NCI-H1930 (cell line): ENCODE measurements at places on chromosomes 6 and 20.
A peak's percentile ranks its signal among the peaks of the same experiment; 100 is the strongest.

DNA sequence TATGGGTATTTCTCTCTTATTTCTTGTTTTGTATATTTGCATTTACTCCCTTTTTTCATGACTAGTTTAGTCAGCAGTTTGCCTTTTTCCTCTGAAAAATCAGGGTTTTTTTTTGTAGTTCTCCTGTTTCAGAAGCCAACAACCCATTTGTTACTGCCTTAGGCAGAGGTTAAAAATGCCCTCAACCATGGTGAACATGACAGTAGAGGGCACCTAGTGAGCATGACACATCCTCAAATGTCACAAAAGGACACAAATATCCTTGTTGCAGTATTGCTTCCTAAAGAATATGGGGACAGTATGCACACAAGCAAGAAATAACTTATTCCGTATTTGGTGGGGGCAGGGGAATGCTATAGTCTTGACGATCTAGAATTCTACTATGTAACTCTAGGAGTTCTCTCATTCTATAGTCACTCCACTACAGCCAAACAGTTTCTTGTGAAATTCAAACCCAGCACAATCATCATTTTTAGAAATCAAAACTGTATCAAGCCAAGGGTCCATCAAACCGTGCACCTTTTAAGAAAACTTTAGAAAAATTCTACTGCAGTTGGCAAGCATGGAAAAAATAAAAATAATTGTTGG, 47.0 kb downstream of the GOPC start:
- no peak for DNase-seq

DNA sequence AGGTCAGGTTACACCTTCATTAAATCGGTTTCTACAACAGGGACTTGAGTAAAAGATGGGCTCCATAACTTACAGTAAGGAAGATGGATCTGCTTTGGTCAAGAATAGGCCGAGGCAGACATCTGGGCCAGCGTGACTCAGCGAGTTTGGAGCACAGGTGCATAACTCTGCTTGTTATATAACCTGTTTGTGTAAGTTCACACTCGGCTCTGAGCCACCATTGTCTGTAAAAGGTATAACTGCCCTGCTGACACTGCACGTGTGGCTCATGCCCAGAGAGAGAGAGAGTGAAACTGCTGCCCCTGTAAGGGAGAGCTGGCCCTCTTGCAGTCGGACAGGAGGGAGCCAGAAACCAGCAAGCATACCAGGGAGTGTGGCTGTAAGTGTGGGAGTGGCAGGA, 737.9 kb upstream of the SLC35B3 start:
- DNase-seq, result no peak

DNA sequence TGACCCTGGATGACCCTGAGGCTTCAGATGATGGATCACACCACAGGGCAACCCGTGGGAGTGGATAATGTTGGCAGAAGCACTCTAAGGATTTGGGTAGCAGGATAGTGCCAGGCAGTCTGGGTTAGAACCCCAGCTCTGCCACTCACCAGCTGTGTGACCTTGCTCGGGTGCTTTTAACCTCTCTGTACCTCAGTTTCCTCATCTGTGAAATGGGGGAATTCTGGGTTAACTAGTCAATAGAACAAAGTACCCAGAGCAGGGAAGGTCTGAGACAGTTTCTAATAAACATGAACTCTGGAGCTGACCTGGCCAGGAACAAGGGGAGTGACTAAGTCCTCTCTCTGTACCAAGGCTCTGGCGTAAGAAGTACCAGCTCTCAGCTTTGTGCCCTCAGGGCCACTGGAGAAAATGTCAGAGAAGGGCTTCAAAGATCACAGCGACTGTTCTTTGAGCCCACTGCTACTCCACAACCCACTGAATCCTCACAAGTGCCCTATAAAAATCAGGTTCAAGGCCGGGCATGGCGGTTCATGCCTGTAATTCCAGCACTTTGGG, 14.7 kb upstream of the NOL4L start:
- no peak for DNase-seq

- no peak for DNase-seq
Observed at GRCh38 chr20:12977328-12978125, 31.2 kb upstream of the SPTLC3 start.

DNA sequence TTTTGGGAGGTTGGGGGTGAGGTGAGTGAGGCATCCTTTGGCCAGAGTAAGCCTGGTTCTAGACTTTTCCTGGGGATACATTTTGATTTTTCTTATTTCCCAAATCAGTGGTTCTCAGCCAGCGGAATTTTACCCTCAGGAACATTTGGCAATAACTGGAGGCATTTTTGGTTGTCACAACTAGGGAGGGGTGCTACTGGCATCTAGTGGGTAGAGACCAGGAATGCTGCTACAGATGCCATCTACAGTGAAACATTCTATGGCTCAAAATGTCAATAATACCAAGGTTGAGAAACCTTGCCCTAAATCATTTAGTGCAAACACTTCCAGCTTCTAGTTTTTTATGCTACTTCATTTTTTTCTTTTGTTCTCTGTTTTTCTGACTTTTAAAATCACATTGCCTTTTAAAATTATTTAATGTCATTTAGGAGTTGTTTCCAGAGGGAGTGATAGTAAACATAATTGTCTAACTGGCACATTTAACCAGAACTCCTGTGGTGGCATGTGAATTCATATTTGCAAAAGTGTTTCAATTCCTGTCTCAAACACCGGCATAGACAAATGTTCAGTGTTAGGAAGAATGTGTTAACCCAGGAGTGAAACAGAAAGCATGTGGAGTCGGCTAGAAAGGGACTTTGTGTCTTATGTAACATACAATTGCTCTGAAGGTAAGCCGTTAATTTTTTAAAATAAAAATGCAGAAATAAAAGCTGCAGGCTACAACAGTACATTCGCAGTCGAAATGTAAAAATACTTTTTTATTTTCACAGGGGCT, 59.0 kb downstream of the QRSL1 start:
- DNase-seq, result no peak

DNA sequence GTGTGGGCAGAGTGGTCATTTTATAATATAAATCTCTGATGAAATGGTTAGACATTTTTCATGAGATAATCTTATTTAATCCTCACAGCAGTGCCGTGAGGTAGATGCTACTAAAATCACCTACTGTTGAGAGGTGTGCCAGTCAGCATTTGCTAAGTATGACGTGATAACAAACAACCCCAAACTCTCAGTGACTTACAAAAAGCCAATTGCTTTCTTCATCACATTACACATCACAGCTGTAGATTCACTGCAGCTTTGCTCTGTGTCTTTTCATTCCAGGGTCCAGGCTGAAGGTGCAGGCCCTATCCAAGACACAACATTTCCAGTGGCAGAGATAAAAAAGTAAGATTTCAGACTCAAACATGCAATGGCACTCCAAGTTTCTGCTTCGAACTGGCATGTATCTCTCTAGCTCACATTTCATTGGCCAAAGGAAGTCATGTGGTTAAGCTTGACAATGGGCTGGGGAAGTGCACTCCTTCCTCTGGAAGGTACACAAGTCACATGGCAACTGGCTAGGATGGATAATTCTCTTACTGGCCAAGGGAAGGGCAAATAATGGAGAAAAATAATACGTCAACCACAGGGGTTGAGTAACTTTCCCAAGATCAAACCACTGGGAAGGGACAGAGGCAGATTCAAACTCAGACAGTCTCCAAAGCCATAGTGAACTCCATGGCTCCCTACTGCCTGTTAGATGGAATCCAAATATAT, 69.5 kb upstream of the EPB41L1 start:
- no peak for DNase-seq

- no peak for DNase-seq
Observed at GRCh38 chr6:32109114-32109764, at the start of gene TNXB. TSS of gene TNXB (minus strand) at chr6:32109338. CDS start at chr6:32098198, 11,140 bp downstream.

- no peak for DNase-seq
Observed at GRCh38 chr6:45773906-45774305, 241.8 kb downstream of the CLIC5 start.

DNA sequence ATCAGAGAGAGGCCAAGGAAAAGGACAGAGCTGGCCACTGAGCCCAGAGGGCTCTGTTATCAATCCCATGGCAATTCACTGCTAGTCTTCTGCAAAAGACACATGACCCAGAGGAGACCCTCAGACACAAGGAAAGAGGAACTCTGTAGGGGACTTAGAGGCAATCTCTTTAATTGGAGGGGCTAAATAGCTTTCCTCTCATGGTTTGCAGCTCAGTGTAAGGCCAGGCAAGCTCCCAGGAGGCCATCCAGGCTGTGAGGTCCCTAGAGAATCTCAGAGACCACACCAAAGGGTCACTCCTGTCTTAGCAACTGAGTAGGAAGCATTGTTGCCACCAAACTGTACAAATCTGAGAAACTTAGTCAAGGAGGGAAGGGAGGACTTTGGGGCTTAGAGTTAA, 10.0 kb upstream of the HLA-DOA start:
- DNase-seq, result no peak

GRCh38 chr6:43616725-43617472, 12.2 kb downstream of the GTPBP2 start:
- DNase-seq, result no peak

DNA sequence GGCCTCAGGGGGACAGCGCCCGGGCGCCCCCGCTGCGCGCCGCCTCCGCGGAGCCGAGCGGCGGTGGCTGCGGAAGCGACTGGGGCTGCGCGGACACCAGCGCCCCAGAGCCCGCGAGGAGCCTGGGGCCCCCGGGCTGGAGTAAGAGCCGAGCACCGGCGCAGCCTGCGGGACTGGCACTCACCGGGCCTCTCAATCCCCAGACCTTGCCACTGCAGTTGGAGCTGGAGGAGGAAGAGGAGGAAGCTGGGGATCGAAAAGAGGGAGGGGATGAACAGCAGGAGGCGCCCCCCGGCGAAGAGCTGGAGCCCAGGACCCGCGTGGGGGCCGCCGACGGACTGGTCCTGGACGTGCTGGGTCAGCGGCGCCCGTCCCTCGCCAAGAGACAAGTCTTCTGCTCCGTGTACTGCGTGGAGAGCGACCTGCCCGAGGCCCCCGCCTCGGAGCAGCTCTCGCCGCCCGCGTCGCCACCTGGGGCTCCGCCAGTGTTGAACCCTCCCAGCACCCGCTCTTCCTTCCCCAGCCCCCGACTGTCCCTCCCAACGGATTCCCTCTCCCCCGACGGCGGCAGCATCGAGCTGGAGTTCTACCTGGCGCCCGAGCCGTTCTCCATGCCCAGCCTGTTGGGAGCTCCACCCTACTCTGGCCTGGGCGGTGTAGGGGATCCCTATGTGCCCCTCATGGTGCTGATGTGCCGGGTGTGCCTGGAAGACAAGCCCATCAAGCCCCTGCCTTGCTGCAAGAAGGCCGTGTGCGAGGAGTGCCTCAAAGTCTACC, 590 bp downstream of the RNF217 start:
- peak; percentile 33 for DNase-seq

DNA sequence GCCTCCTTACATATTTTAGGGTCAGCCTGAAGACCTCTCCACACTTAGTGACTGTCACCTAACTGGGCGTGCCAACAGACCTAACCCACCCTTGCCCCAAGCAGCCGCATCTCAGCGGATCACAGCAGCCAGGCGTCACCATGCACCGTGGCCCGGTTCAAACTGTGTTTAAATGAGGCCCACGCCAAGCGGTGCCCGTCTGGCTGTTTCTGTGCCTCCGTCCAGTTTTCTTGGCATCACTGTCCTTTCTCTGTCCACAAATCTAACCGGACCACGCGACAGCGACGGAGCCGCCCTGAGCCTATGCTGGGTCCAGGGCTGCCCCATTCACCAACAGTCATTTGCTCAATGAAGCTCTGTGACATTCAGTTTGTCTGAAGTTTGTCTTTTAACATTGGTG, 393.3 kb downstream of the THBS2 start:
- DNase-seq, result no peak

DNA sequence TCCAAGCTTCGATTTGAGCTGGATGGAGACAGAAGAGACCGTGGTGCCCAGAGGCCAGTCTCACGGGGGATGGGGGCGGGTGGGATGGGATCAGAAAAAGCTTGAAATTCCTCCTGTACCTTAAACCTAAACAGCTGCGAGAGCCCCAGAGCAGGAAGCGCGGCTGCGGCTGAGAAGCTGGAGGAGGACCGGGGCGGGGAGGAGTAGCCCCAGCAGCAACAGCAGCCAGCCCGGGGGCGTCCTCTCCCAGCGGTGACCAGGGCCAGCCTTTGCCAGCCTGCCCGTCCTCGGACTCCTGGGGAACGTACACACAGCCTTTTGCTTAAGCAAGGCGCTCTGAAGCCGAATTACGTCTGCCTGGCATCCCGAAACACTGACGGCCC, 17.4 kb upstream of the PRDM13 start:
- DNase-seq, result no peak

DNA sequence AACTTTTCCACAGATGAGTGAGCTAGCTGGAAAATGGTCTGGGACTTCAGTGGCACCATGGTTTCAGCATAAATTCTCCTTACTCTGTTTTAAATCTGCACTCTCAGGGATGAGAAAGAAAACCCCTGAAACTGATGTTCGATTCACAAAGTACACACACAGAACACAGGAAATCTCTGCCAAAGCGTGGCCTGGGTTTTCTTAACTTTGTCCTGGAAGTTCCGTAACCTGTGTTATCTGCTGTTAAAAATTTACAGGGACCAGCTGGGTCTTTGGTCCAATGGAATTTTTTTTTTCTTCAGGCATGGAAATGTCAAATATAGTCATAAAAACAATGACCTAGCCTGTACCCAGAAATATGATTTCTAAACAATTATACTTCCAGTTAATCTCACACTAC, 7.3 kb downstream of the SCML4 start:
- DNase-seq, result no peak

- no peak for DNase-seq
Observed at GRCh38 chr6:4366635-4367395, 231.4 kb upstream of the ECI2 start.

GRCh38 chr20:62223571-62223970, 3.5 kb upstream of the HRH3 start:
- DNase-seq, result no peak

GRCh38 chr6:26025047-26025893, 62.0 kb upstream of the HFE start:
- DNase-seq, result no peak

DNA sequence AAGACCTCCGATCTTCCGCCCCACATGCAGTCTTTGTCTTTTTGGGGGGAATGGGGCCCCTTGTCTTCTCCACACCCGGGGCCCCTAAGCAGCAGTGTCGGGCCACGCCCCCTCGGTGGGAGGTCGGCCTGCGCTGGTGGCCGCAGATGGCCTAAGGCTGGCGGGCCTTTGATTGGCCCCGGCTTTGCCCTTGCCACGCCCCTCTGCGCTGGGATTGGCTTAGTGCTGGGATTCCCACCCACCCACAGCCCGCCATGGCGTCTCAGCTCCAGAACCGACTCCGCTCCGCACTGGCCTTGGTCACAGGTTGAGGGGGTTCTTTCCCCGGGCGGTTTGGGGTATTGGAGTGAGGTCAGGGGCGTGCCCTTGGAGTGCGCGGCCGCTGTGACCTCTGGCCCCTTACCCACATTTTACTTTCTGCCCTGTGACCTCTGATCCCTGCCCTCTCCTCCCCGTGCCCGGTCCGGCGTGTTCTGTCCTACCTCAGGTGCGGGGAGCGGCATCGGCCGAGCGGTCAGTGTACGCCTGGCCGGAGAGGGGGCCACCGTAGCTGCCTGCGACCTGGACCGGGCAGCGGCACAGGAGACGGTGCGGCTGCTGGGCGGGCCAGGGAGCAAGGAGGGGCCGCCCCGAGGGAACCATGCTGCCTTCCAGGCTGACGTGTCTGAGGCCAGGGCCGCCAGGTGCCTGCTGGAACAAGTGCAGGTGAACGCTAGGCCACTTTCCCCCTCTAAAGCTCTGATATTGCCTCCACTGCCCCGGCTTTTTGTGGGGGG, at the start of gene HSD17B8:
Gene HSD17B8 (plus strand): TSS at position 241 of the 776 bp plus-strand sequence. CDS start 14 bp downstream, at position 255.
- peak; percentile 85 for DNase-seq
